ENCODE measurements at places on chromosomes 7 and 10. TPM values are rescaled to one million over a fixed set of nuclear protein-coding genes. Genes with fewer than 3 reads are reported as not detected.

GRCh38 chr7:14606101-14606500, 296.4 kb downstream of the DGKB start:
- no peak overlapping the region for H3K27ac ChIP-seq
- no peak for DNase-seq
- no peaks in the 10 kb centered on the region for H3K4me1 ChIP-seq
- no peak overlapping the region for H3K4me3 ChIP-seq
- no peaks in the 10 kb centered on the region for H3K36me3 ChIP-seq

- H3K36me3 ChIP-seq: peaks cover 10% of the 10 kb centered on the region
- H3K4me1 ChIP-seq: no peaks in the 10 kb centered on the region
- no peak overlapping the region for H3K27ac ChIP-seq
- H3K27me3 ChIP-seq: no peaks in the 10 kb centered on the region
These were observed 43.5 kb downstream of the IDE start for GRCh38 chr10:92530421-92530820.

DNA sequence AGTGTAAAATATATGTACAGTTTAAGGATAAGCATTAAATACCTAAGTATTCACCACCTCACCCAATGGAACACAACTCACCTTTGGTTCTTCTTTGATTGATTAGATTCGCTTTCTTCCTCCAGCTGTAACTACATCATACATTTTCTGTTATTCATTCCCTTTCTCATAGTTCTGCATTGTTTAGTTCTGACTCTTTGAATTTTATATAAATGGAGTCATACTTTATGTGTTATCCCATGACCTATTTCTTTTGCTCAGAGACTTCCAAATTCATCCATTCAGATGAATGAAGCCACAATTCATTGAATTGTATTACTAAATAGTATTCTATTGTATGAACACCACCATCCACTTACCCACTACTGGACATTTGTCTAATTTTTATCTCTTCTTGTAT, 12.3 kb downstream of the THNSL1 start:
- H3K4me1 ChIP-seq: no peaks in the 10 kb centered on the region
- H3K4me3 ChIP-seq: no peak overlapping the region
- no peak overlapping the region for H3K27ac ChIP-seq
- DNase-seq: no peak
- no peaks in the 10 kb centered on the region for H3K27me3 ChIP-seq
- H3K36me3 ChIP-seq: no peaks in the 10 kb centered on the region

- H3K27ac ChIP-seq: no peak overlapping the region
- no peak for DNase-seq
- H3K36me3 ChIP-seq: no peaks in the 10 kb centered on the region
- H3K4me1 ChIP-seq: peaks cover 4% of the 10 kb centered on the region
- no peaks in the 10 kb centered on the region for H3K27me3 ChIP-seq
These were observed 170.1 kb upstream of the INHBA start for GRCh38 chr7:41872966-41873365.

- no peaks in the 10 kb centered on the region for H3K36me3 ChIP-seq
- H3K27ac ChIP-seq: no peak overlapping the region
- H3K4me3 ChIP-seq: no peak overlapping the region
- DNase-seq: no peak
- no peaks in the 10 kb centered on the region for H3K27me3 ChIP-seq
These were observed 35.7 kb upstream of the FGL2 start for GRCh38 chr7:77235276-77235675.

- H3K36me3 ChIP-seq: no peaks in the 10 kb centered on the region
- no peak overlapping the region for H3K27ac ChIP-seq
- peaks cover 11% of the 10 kb centered on the region for H3K27me3 ChIP-seq
These were observed 3.8 kb downstream of the WDR91 start for GRCh38 chr7:135207406-135208101.

DNA sequence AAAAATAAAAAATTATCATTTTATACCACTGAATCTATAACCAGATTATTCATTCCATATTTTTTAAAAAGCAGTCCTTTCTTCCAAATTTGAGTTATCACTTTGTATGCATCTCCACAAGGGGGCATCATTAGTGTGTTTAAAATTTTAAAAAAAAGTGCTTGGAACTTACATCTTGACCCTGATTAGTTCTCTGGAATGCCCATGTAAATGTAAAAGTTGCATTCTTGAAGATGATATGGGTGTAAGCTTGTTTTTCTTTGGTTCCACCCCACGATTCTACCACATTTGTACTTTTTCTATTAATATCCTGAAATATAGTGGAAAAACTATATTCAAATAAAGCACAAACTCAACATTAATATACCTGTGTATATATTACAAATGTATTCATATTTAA, 144.9 kb downstream of the ELAPOR2 start:
- H3K4me1 ChIP-seq: peaks cover 9% of the 10 kb centered on the region
- H3K27me3 ChIP-seq: peaks cover 18% of the 10 kb centered on the region
- peak; percentile 55 for DNase-seq
- H3K27ac ChIP-seq: no peak overlapping the region
- H3K36me3 ChIP-seq: no peaks in the 10 kb centered on the region

- no peaks in the 10 kb centered on the region for H3K4me1 ChIP-seq
- DNase-seq: no peak
- H3K36me3 ChIP-seq: no peaks in the 10 kb centered on the region
- H3K4me3 ChIP-seq: no peak overlapping the region
- H3K27ac ChIP-seq: no peak overlapping the region
These were observed 429.3 kb upstream of the TPK1 start for GRCh38 chr7:145265180-145265579.

DNA sequence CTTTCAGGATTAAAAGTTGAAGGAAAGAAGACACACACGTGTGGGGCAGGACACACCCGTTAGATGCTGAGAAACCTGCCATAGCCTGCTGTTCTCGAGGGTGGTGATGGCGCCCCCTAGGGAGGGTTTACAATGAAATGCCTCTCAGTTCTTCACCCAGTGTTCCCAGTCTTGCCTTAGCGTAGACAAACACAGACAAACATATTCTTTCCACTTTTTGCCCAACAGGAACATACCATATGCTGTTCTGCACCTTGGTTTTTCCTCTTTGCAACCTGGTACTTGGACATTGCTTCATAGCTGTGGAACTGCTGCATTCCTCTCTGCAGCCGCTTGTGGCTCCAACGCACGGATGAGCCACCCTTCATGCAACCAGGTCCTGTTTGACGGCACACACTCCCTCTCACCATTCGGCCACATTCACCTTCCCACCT, 23.3 kb upstream of the HSPA12A start:
- H3K27me3 ChIP-seq: no peaks in the 10 kb centered on the region
- peak; percentile 79 for DNase-seq
- no peaks in the 10 kb centered on the region for H3K36me3 ChIP-seq
- no peak overlapping the region for H3K27ac ChIP-seq
- no peaks in the 10 kb centered on the region for H3K4me1 ChIP-seq

DNA sequence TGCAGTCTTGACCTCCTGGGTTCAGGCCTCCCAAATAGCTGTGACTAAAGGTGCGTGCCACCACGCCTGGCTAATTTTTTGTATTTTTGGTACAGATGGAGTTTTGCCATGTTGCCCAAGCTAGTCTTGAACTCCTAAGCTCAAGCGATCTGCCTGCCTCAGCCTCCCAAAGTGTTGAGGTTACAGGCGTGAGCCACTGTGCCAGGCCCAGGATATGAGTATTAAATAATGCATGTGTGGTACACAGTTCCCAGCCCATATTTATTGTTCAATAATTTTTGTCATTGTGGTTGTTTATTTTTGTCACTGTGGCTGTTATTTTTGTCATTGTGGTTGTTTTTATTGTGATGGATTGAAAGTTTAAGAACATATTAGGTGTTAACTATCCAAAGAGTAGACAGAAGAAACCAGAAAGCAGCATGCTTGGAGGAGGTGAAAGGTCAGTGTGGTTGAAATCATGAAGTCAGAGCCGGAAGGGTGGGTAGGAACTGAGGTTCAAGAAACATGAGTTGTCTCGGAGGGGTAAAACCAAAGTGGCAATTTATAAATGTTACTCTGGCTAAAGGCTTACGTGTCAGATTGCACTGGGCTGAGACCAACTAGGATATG, 45.0 kb downstream of the MRC1 start:
- no peaks in the 10 kb centered on the region for H3K36me3 ChIP-seq
- H3K27me3 ChIP-seq: no peaks in the 10 kb centered on the region
- H3K4me1 ChIP-seq: peaks cover 10% of the 10 kb centered on the region
- H3K4me3 ChIP-seq: no peak overlapping the region
- no peak overlapping the region for H3K27ac ChIP-seq
- no peak for DNase-seq

- no peak overlapping the region for H3K4me3 ChIP-seq
These were observed 291.1 kb downstream of the ZNF248 start for GRCh38 chr10:37566332-37566731.

GRCh38 chr10:101291331-101292193, 62.3 kb upstream of the LBX1 start:
- no peak overlapping the region for H3K27ac ChIP-seq
- peak; percentile 83 for DNase-seq
- H3K4me1 ChIP-seq: peaks cover 47% of the 10 kb centered on the region

DNA sequence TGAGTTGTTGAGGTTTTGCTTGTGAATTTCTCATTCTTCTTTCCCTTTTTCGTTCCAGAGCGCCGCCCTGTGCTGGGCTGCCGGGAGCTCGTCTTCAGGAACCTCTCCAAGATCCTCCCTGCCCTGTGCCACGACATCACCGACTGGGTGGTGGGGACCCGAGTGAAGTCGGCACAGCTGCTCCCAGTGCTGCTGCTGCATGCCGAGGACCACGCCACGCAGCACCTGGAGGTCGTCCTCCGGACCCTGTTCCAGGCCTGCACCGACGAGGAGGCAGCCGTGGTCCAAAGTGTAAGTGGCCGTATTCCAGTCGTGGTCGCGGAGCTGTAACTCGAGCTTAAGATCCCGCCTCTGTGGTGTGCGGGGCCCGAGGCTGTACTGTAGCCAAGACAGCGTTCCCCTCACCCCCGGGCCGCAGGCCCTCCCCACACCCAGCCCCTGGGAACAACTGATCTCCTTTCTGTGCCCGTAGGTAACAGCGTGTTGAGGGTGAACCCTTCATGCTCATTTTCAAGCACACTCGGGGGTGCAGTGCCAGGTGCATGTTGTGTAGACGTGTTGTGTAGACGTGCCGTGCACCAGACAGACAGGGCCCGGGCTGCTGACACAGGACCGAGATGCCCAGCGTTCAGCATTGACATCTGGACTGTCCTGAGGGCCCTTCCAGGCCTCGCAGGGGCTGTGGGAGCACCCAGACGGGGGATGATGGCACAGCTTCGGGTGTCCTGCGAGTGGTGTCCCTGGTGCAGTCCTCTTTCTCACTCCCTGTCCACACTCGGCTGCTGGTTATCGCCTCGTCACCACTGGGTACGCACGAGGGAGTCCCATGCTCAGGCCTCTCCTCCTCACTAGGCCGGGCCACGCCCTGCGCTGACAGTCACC, 27.7 kb upstream of the PRKAR1B start:
- H3K27me3 ChIP-seq: no peaks in the 10 kb centered on the region
- H3K27ac ChIP-seq: no peak overlapping the region
- DNase-seq: no peak
- no peak overlapping the region for H3K4me3 ChIP-seq
- H3K36me3 ChIP-seq: peaks cover 18% of the 10 kb centered on the region
- H3K4me1 ChIP-seq: no peaks in the 10 kb centered on the region

- no peaks in the 10 kb centered on the region for H3K4me1 ChIP-seq
- H3K27ac ChIP-seq: no peak overlapping the region
- H3K4me3 ChIP-seq: no peak overlapping the region
- no peaks in the 10 kb centered on the region for H3K27me3 ChIP-seq
These were observed 5.7 kb upstream of the PIP start for GRCh38 chr7:143126146-143126545.

DNA sequence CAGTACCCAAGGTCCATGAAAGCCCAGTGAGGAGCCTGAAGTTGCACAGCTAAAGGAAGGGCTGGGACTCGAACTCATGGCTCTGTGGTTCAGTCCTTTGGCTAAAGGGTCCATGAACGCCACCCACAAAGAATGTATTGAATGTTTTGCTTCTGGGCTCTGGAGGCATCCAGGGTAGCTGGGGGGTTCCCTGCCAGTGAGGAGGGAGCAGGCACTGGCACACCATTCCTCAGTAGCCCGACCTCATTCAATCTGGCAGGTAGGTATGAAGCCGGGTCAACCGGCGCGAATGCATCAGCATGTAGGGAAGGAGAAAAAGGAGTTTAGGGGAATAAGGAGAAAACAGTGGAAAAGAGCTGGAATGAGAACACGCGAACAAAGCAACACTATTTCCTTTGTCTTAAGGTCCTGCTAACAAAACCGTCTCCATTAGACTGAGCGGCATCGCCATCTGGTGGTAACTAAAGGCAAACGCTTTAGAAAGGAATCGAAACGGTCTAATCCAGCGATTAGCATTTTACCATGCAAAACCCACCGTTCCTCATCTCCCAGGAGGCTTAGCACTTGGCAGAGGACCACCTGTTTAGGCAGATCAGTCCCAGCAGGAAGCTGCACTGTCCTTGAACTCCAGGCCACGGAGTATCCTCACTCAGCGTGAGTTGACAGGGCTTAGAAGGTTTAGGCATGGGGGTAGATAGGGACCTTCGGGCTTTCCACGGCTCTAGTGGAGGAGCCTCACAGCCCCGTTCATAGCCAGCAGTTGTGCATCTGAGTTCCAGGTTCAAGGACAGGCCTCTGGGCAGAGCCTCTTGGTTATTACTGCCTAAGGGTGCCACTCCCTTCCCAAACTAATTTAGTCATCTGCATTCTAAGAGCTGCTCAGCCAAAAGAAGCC, 122.8 kb downstream of the UBE2H start:
- no peaks in the 10 kb centered on the region for H3K36me3 ChIP-seq
- no peaks in the 10 kb centered on the region for H3K27me3 ChIP-seq
- H3K4me1 ChIP-seq: peaks cover 43% of the 10 kb centered on the region
- DNase-seq: peak; percentile 97
- no peak overlapping the region for H3K27ac ChIP-seq

GRCh38 chr7:135753616-135754413, 5.2 kb upstream of the FAM180A start:
- no peak overlapping the region for H3K4me3 ChIP-seq
- peak; percentile 73 for DNase-seq
- 0 out of 2 replicates have a peak overlapping the region, but pooled peaks have one; percentile 42 for H3K27ac ChIP-seq
- H3K27me3 ChIP-seq: no peaks in the 10 kb centered on the region

GRCh38 chr7:70390251-70390650, 741.7 kb upstream of the GALNT17 start:
- no peaks in the 10 kb centered on the region for H3K27me3 ChIP-seq
- DNase-seq: no peak
- H3K4me3 ChIP-seq: no peak overlapping the region
- no peak overlapping the region for H3K27ac ChIP-seq
- no peaks in the 10 kb centered on the region for H3K36me3 ChIP-seq
- H3K4me1 ChIP-seq: no peaks in the 10 kb centered on the region

DNA sequence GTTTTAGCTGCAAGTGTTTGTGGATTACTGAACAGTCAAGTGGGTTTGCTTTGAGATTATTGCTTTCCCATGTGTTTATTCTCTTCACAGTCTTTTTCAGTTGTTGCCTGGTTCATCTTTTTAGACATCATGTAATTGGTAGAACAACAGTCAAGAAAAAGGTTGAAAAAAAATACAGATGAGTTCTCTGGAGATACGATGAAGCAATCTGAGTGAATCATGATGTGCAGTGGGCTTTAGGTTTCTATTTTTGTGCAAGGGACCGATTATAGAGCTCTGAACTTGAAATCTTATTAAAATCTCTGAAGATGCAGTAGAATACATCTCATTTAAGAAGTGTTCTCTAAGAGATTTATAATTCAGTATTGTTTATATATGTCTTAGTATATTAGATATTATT, 145.7 kb downstream of the SDK1 start:
- H3K4me3 ChIP-seq: no peak overlapping the region
- H3K27me3 ChIP-seq: no peaks in the 10 kb centered on the region
- H3K27ac ChIP-seq: no peak overlapping the region
- no peaks in the 10 kb centered on the region for H3K36me3 ChIP-seq
- no peaks in the 10 kb centered on the region for H3K4me1 ChIP-seq
- DNase-seq: no peak

The SFRP5 gene
- total RNA-seq: 5.1 TPM

The NEUROD6 gene
- not detected for total RNA-seq

The SFRP4 gene
- not detected for total RNA-seq

The PNLIPRP2 gene
- not detected for total RNA-seq

The PSMG3 gene
- 28.3 TPM for total RNA-seq

The LRIT2 gene
- total RNA-seq: not detected

The TSPAN33 gene
- total RNA-seq: 46.8 TPM

The PIK3CG gene
- total RNA-seq: not detected

The HECTD2 gene
- total RNA-seq: 14.4 TPM

The TMEM229A gene
- total RNA-seq: 0.80 TPM

The RBP3 gene
- total RNA-seq: not detected
